ENCODE measurements at places on chromosomes 6 and 20. TPM values are rescaled to one million over a fixed set of nuclear protein-coding genes. Genes with fewer than 3 reads are reported as not detected.

ITCH gene
- 78.3 TPM for total RNA-seq

CCM2L gene
- 1.7 TPM for total RNA-seq

DNA sequence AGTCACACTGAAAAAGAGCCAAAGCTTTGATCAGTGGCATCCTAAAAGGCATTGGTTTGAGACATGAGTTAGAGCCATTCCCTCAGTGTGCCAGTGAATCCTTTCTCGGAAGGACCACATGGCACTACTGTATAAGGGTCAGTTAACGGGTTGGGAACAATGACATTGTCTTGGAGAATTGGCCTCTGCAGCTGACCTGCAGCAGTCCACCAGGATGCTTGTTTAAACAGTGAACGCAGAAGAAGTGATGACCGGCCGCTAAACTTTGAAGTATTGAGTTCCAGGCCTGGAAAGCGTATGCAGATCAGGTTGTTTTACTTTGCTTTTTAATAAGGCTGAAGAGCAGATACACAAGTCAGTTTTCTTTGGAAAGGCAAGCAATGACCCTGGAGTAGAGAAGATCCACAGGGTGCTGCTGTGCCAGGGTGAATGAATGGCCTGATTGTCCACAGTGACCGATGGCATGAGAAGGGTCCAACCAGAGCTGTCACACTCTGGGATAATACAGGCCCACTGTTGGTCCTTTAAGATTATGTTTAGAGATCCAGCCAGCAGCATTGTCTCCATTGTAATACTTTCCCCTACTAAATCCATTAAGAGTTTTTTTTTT, 57.8 kb downstream of the GMPR start:
- no peak for DNase-seq

RUNX2 gene
- total RNA-seq: 2.5 TPM
